CD4-positive, alpha-beta memory T cell (primary cell): ENCODE measurements at places on chromosomes 3 and 15.
A peak's percentile ranks its signal among the peaks of the same experiment; 100 is the strongest.

- H3K36me3 ChIP-seq, result no peaks in the 10 kb centered on the region
- no peaks in the 10 kb centered on the region for H3K4me1 ChIP-seq
- no peaks in the 10 kb centered on the region for H3K27me3 ChIP-seq
- no peak overlapping the region for H3K4me3 ChIP-seq
Observed at GRCh38 chr3:78026318-78026828, 986.5 kb downstream of the ROBO2 start.

- no peak overlapping the region for H3K4me3 ChIP-seq
- H3K27ac ChIP-seq, result no peak overlapping the region
- H3K27me3 ChIP-seq, result no peaks in the 10 kb centered on the region
- no peak for DNase-seq
Observed at GRCh38 chr3:153171256-153171655, 9.2 kb downstream of the RAP2B start.

GRCh38 chr3:126693921-126694320 is 10.1 kb upstream of the CHCHD6 start:
- no peak overlapping the region for H3K27ac ChIP-seq
- no peaks in the 10 kb centered on the region for H3K36me3 ChIP-seq
- H3K4me1 ChIP-seq, result no peaks in the 10 kb centered on the region
- H3K27me3 ChIP-seq, result no peaks in the 10 kb centered on the region

GRCh38 chr3:150255826-150256225 is 152.3 kb upstream of the TSC22D2 start:
- H3K4me3 ChIP-seq, result no peak overlapping the region
- H3K27me3 ChIP-seq, result peaks cover 5% of the 10 kb centered on the region
- no peaks in the 10 kb centered on the region for H3K4me1 ChIP-seq
- H3K36me3 ChIP-seq, result no peaks in the 10 kb centered on the region
- no peak for DNase-seq
- no peak overlapping the region for H3K27ac ChIP-seq

- peaks cover 100% of the 10 kb centered on the region for H3K4me1 ChIP-seq
- no peak for DNase-seq
- no peaks in the 10 kb centered on the region for H3K27me3 ChIP-seq
Observed at GRCh38 chr3:56782215-56782614, 19.5 kb downstream of the ARHGEF3 start.

- H3K4me3 ChIP-seq, result no peak overlapping the region
- H3K27me3 ChIP-seq, result no peaks in the 10 kb centered on the region
- H3K36me3 ChIP-seq, result no peaks in the 10 kb centered on the region
- no peak overlapping the region for H3K27ac ChIP-seq
- H3K4me1 ChIP-seq, result no peaks in the 10 kb centered on the region
Observed at GRCh38 chr3:38637906-38638305, 11.6 kb downstream of the SCN5A start.

- no peaks in the 10 kb centered on the region for H3K27me3 ChIP-seq
- peaks cover 9% of the 10 kb centered on the region for H3K4me1 ChIP-seq
- H3K36me3 ChIP-seq, result no peaks in the 10 kb centered on the region
- H3K4me3 ChIP-seq, result no peak overlapping the region
Observed at GRCh38 chr3:194326192-194326967, 24.7 kb downstream of the CPN2 start.

DNA sequence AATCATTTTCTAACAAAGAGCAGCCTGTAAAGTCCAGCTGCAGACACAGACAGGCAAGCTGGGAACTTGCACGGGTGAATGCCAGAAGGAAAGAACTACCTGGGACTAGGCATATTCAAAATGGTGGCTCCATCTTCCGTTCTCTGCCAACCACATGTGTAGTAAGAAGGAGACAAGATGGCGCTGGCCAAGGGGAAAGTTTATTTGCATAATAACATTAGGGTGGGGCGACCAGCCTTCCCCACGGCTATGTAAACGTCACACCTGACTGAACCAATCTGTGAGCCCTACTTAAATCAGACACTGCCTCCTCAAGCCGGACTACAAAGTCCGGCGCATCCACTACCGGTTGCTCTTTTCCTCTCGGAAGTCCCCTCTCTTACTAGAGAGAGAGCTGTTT is 130.8 kb downstream of the SNRK start:
- H3K27ac ChIP-seq, result no peak overlapping the region
- H3K36me3 ChIP-seq, result no peaks in the 10 kb centered on the region
- no peak overlapping the region for H3K4me3 ChIP-seq
- H3K27me3 ChIP-seq, result no peaks in the 10 kb centered on the region
- H3K4me1 ChIP-seq, result peaks cover 22% of the 10 kb centered on the region

DNA sequence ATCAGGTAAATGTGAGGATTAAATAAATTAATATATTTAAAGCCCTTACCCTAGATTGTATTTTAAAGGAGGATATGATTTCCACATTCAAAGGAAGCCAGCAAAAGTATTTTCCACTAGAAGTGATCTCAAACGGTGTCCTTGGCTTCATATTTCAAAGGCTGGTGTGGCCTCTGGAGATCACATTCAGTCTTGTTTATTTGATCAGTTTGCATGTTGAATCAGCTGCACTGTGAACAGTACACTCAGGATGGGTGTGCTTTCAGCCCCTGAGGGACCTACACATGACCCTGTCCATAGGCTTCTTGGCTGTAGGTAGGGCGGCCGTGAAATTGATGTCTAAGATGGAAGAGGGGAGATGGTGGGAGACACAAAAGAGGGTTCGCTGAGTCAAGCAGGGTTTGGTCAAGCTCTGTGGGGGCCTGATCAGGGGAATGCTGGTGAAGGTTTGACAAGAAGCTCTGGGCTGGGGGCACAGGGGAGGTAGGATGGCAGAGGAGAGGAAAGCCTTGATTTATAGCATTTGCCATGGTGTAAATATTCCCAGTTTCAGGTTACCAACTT is 21.9 kb downstream of the CYP8B1 start:
- DNase-seq, result no peak
- H3K4me3 ChIP-seq, result no peak overlapping the region
- H3K27ac ChIP-seq, result no peak overlapping the region
- no peaks in the 10 kb centered on the region for H3K36me3 ChIP-seq
- no peaks in the 10 kb centered on the region for H3K27me3 ChIP-seq
- H3K4me1 ChIP-seq, result no peaks in the 10 kb centered on the region

DNA sequence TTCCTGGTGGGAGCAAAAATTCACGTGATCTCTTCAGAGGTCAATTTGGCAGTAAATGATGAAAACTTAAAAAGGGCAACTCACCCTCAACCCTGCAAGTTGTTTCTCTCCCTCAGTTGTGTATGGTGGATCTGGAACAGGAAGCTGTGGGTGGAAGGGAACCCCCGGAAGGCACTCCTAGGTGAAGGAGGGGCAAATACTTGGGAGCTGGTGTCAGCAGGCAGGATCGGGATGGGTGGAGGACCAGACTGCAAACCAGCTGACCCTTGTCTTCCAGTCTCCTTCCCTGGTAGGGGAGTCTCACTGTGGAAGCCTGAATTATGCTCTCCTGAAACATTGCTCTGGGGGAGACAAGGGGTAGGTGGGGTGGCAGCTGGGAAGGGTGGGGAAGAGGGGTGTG is 33.5 kb downstream of the PRR23E start:
- no peak overlapping the region for H3K27ac ChIP-seq
- H3K36me3 ChIP-seq, result no peaks in the 10 kb centered on the region
- no peak overlapping the region for H3K4me3 ChIP-seq
- peaks cover 4% of the 10 kb centered on the region for H3K4me1 ChIP-seq
- no peak for DNase-seq

GRCh38 chr3:51706021-51706485 is 815 bp upstream of the GRM2 start:
- H3K27ac ChIP-seq, result no peak overlapping the region
- H3K27me3 ChIP-seq, result no peaks in the 10 kb centered on the region
- H3K36me3 ChIP-seq, result peaks cover 35% of the 10 kb centered on the region
- no peaks in the 10 kb centered on the region for H3K4me1 ChIP-seq

GRCh38 chr3:151998744-151999143 is 125.3 kb downstream of the SUCNR1 start:
- H3K27me3 ChIP-seq, result no peaks in the 10 kb centered on the region
- DNase-seq, result no peak
- no peak overlapping the region for H3K27ac ChIP-seq
- no peaks in the 10 kb centered on the region for H3K36me3 ChIP-seq
- H3K4me1 ChIP-seq, result no peaks in the 10 kb centered on the region

GRCh38 chr15:84654689-84655453 is 788 bp upstream of the WDR73 start:
- peak; percentile 75 for DNase-seq
- H3K4me1 ChIP-seq, result peaks cover 52% of the 10 kb centered on the region
- H3K4me3 ChIP-seq, result peak overlapping the region; percentile 91
- no peaks in the 10 kb centered on the region for H3K27me3 ChIP-seq

GRCh38 chr3:183500319-183500718 is 55.2 kb downstream of the KLHL6 start:
- H3K4me1 ChIP-seq, result no peaks in the 10 kb centered on the region
- H3K36me3 ChIP-seq, result peaks cover 23% of the 10 kb centered on the region
- no peak overlapping the region for H3K4me3 ChIP-seq
- H3K27me3 ChIP-seq, result no peaks in the 10 kb centered on the region
- DNase-seq, result no peak

DNA sequence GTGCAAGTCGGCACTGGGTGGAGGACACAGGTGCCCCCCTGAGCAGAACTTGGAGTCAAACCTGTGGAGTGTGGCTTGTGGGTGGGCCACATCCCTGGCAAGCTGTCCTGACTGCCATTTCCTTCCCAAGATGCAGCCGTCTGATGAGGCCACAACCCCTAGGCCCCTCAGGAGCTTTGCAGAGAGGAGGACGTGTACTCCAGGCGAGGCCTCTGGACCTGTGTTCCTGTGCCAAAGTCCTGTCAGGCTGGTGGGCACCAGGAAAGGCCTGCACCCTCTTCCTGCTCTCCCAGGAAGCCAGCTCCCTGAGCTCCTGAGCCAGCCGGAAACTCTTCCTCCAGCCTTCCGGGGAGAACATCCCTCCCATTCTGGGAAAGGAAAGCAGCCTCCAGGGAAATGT is 48.5 kb downstream of the CMTM6 start:
- peaks cover 54% of the 10 kb centered on the region for H3K4me1 ChIP-seq
- H3K27me3 ChIP-seq, result no peaks in the 10 kb centered on the region
- peak overlapping the region; percentile 88 for H3K27ac ChIP-seq
- peaks cover 30% of the 10 kb centered on the region for H3K36me3 ChIP-seq
- H3K4me3 ChIP-seq, result no peak overlapping the region

- peaks cover 3% of the 10 kb centered on the region for H3K4me1 ChIP-seq
- no peak for DNase-seq
- H3K36me3 ChIP-seq, result no peaks in the 10 kb centered on the region
Observed at GRCh38 chr3:128430301-128430700, 36.4 kb downstream of the DNAJB8 start.

DNA sequence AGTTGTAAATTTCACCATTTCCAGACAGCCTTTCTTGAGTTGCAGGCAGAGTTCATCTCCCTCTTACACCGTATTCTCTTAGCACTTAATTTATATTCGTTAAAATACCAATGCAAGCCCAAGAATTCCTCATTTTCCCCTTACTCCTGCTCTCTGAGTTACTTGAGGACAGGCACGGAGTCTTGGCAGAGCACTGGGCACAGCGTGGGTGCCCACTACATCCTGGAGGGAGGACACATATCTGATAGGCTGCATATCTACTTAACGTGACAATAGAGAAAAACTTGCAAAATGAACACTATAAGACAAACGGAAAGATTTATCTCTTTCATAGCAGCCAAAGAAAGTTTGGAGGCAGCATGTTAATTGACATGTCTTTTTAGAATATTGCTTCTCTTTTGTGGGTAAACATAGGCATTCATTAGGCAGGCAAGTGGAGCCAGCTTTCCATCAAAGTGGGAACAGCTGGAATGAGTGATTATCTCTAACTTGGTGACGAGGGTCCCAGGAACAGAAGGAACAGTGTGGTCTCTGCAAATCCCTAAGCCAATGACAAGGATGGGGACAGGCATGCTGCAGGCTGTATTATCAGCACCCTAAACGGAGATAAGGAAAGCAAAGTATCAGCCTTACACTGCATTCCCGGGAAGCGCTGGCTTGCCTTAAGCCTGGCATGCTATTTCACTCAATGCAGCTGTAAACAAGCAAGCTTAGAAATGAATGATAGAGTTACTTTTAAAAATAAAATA is 116.5 kb downstream of the RTP4 start:
- no peak overlapping the region for H3K4me3 ChIP-seq
- H3K36me3 ChIP-seq, result no peaks in the 10 kb centered on the region
- H3K27me3 ChIP-seq, result no peaks in the 10 kb centered on the region
- H3K27ac ChIP-seq, result no peak overlapping the region
- H3K4me1 ChIP-seq, result no peaks in the 10 kb centered on the region
- DNase-seq, result no peak

DNA sequence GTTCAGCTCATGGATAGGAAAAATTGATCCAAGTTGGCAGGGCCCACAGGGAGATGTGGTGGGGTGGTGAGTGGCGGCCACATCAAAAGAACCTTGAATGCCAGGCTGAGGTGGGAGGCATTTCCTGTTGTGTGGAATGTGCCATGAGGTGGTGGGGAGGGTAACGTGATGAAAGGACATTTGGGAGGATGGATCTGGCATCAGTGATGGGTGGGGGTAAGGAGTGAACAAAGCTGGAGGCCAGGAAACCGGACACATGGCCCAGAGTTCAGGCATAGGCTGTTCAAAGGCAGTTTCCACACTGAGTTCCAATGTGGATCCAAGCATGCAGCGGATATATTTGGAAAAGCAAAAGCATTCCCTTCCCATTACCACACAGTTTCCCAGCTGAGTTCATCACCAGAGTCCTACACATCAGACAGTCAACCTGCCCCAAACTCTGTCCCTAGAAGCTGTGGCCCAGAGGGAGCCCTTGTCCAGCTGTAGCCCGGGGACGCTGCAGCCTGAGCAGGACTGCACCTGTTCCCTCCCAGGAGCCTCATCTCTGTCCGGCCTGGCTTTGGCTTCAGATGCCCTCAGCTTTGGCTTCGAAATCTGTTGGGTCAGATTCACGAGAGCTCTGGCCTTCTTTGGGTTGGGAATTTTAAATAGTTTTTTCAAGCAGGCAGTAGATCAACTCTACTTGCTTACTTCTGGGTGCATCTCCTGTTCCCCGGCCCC is 37.8 kb upstream of the GOLGA6B start:
- no peaks in the 10 kb centered on the region for H3K27me3 ChIP-seq
- H3K4me3 ChIP-seq, result no peak overlapping the region

DNA sequence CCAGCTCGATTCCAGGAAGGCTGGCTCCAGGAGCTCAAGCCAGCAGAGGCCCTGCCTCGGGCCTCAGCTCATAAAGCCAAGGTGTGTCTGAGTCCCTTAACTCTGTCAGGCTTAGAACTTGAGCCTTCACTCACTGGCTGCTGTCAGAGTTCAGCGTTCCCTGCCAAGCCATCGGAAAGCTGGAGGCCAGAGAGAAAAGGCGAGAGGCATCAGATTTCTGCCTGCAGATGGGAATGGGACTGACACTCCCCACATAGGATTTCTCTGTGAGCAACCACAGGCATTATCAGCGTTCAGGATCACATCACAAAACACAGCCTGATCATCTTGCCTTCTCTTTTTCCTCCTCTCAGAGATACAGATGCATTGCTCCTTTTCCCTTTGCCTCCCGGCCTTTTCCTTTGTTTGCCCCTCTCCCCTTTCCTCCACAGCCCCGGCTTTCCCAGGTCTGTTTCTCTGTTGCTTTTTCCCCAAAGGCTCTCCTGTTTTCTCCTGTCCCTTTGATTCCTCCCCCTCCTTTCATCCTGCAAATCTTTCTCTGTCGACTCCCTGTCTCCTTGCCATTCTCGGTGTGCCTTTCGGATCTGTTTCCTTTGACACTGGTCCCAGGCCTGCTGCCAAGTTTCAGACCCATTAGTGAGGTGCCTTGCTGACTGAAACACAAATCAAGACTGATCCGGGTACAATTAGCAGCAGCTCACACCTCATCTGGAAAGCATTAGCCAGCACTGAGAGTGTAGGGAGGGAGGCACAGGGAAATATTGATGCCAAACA is 44.5 kb upstream of the BOC start:
- no peaks in the 10 kb centered on the region for H3K27me3 ChIP-seq
- no peak for DNase-seq
- H3K4me1 ChIP-seq, result no peaks in the 10 kb centered on the region
- H3K36me3 ChIP-seq, result no peaks in the 10 kb centered on the region

- DNase-seq, result no peak
- H3K27ac ChIP-seq, result peak overlapping the region; percentile 93
- H3K4me1 ChIP-seq, result peaks cover 32% of the 10 kb centered on the region
Observed at GRCh38 chr15:50764461-50765194, 878 bp downstream of the SPPL2A start.
